ENCODE measurements at places on chromosomes 5 and 9. TPM values are rescaled to one million over a fixed set of nuclear protein-coding genes. Genes with fewer than 3 reads are reported as not detected.

The HTR1A gene
- 1.8 TPM for total RNA-seq

The PCDHB16 gene
- 3.4 TPM for total RNA-seq

The PCSK5 gene
- 13.8 TPM for total RNA-seq

- no peak for DNase-seq
Measured at GRCh38 chr5:40364441-40364840, 315.3 kb upstream of the PTGER4 start.

- no peak for DNase-seq
Measured at GRCh38 chr5:56564541-56565282, 250.6 kb upstream of the MAP3K1 start.

DNA sequence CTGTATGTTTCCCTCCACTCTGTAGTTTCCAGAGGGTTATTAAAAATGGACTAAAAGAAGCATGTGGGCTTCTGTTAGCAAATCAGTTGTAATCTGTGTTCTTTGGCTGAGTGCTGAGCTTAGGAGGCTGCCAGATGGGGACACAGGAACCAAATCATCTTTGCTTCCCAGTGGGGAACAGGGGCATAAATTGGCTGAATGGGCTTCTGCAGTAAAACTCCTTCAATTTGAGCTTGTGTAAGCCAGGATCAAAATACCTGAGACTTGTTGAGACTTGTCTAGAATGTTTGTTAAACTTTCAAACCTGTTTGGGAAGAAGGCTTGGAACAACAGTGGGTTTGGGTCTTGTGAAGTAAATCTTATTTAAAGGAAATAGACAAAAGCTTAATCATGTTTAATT lies 32.2 kb upstream of the TNFAIP8 start:
- DNase-seq, result no peak

DNA sequence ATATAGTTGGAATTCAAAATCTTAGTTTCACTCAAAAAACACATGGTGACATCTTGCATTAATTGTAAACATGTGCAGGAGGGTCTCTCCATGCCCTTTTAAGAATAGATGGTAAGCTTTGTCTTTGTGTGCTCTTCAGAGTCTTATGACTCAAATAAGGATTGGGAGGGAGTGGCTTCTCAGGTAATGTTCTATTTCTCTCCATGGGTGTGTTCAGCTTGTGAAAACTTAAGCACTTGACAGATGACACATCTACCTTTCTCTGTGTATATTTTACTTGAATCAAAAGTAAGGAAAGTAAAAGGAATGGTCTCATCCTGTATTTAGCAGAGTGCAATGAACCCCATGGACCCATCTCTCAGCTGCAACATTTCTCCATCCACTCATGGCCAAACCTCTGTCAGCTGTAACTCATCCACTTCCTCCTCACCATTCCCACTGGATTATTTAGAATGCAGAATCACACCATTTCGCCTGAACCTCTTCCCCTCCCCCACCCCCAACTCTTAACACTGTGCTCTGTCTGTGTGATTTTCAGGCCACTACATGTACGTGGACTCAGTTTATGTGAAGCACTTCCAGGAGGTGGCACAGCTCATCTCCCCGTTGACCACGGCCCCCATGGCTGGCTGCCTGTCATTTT lies 82.1 kb downstream of the MAMDC2 start:
- no peak for DNase-seq

DNA sequence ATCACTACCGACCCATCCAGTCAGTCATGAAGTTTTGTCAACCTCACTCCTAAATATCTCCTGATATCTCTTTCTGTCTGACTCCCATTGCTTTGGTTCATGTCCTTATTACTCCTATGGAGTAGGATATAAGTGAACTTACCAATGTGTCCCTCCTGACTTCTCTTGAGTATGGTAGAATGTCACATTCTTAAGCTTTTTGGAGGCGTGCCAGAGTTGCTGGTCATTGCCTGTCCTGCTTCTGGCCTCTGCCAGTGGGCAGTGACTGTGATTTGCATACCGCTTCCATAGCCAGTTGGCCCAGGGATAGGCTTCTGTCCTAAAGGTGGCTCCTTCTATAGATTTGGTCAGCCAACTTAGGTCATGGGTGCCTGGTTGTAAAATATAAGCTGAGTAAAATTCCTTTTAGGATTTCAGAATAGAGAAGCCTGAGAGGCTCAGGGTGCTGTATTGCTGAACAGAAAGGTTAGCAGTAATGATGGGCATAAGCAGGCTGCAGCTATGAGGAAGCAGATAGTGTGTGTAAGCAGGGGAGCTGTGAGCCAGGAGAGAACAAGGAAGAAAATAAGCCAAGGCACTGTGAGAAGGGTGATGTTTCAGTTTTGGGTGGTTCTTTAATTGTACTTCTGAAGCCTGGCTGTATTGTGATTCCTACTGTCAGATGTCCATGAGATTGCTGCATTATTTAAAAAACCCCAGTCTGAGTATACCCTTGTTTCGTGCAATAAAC lies 16.1 kb upstream of the MARCHF3 start:
- DNase-seq, result no peak

GRCh38 chr5:14063138-14063537 lies 80.0 kb upstream of the TRIO start:
- DNase-seq, result no peak

GRCh38 chr5:81842795-81843398 lies 92.0 kb upstream of the SSBP2 start:
- DNase-seq, result no peak

Data from ureter (tissue), 1 donor.